ENCODE measurements at places on chromosomes 4 and X.

- DNase-seq, result peak; percentile 70
Observed at GRCh38 chr4:54230484-54231418, 1.7 kb downstream of the PDGFRA start.

- DNase-seq, result no peak
Observed at GRCh38 chrX:128728943-128729342, 676.7 kb upstream of the ACTRT1 start.

DNA sequence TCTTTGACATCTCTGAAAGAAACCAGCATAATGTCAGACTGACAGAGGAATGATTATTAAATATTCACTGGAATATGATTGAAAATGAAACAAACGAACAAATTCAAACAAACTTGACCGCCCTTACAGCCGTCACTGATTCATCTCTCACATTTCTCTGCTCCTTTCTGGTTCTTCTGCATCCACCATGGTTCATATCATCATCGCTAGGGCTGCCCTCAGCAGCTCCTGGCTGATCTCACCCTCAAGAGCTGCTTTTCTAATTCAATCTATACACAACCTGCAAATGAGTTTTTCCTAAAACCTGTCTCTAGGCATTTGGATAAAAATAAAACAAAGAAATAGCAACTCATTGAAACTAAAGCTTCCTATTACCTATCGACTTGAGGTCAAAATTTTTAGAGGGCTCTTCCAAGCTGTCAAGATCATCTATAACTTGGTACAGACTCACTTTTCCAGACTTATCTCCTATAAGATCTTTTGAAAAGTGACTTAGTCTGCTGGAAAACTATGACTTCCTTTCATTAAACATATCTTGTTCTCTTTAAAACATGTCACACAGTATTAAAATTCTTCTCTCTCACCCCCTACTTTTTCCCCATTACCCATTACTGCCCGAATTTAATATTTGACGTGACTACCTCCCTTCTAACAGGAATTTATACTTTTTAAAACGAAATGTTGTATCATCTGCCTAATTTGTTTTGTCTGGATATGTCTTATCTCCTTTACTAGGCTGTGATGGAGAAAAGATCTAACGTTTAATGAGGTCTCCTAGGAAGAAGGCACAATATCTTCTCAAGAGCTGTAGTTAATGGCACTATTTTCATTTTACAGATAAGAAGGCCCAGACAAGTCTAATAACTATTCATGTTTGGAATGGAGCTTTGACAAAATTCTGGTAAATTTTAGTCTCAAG is 71.0 kb upstream of the UNC5C start:
- DNase-seq, result no peak

DNA sequence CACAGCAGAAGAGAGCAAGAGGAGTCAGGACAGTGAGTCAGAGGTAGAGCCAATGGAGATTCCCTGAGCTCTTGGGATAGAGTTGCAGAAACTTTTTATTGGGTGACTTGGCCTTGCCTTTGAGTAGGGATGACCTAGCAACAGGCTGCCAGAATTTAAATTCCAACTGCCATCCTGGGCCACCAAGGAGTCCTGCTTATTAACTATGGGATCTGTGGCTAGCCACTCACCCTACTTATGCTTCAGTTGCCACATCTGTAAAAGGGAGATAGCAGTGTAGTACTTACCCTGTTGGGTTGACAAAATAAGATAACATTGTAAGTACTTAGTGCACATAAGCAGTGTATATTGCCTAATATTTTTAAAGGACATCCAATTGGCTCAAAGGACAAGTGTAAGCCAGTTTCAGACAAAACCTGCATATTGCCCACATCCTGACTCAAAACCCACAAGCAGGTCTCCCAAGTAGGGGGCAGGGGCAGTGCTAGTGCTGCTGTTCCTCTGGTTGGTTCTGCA is 43.5 kb upstream of the TMEM164 start:
- DNase-seq, result no peak

DNA sequence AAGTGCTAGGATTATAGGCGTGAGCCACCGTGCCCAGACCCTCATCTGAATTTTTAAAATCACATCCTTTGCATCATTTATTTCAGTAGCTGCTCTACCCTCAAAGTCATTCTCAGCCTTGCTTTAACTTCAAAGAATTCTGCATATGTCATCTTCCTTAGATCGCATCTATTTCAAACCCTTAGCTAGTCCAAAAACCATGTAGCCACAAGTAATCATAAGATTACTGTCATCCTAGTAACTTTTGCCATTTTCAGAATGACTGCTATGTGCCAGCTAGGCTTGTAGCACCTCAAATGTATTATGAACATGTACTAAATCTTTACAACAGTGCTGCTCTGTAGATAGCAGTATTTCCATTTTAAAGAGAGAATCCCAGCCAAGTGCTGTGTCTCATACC is 45.5 kb upstream of the KLF3 start:
- no peak for DNase-seq

- peak; percentile 60 for DNase-seq
Observed at GRCh38 chr4:40264995-40265909, 68.4 kb downstream of the RHOH start.

- DNase-seq, result no peak
Observed at GRCh38 chr4:21554500-21554899, 394.1 kb downstream of the KCNIP4 start.

GRCh38 chrX:86830685-86831084 is 682.4 kb downstream of the DACH2 start:
- no peak for DNase-seq

GRCh38 chr4:76830964-76831703 is 66.8 kb downstream of the SOWAHB start:
- no peak for DNase-seq

Data from left ventricle myocardium superior (tissue), 1 donor.